Hippocampal formation (tissue), 2 donors: ENCODE measurements at places on chromosomes 3 and 15.

DNA sequence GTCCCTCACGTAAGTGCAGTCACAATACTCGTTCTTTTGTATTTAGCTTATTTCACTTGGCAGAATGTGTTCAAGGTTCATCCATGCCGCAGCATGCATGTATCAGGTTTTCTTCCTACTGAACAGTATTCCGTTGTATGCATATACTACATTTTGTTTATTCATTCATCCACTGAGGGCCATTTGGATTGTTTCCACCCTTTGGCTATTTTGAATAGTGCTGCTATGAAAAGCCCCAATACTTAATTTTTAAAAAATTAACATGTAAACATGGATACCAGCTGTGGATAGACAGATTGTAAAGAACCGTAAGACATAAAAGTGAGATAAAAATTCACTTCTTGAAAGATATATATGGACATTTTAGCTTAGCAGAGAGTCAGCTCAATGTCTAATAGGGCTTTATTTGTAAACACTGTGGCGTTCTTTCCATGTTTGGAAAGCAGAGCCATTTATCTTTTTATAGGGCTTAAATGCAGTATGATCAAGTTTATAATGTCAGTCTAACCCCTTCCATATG is 115.9 kb downstream of the VPS8 start:
- DNase-seq = no peak

- no peak for DNase-seq
These were observed 21.9 kb upstream of the ZBTB38 start for GRCh38 chr3:141346418-141346817.

- no peak for DNase-seq
These were observed 2.6 kb downstream of the GCNT3 start for GRCh38 chr15:59614153-59614552.

- DNase-seq = no peak
These were observed 277.5 kb downstream of the KCNH8 start for GRCh38 chr3:19425825-19426224.

DNA sequence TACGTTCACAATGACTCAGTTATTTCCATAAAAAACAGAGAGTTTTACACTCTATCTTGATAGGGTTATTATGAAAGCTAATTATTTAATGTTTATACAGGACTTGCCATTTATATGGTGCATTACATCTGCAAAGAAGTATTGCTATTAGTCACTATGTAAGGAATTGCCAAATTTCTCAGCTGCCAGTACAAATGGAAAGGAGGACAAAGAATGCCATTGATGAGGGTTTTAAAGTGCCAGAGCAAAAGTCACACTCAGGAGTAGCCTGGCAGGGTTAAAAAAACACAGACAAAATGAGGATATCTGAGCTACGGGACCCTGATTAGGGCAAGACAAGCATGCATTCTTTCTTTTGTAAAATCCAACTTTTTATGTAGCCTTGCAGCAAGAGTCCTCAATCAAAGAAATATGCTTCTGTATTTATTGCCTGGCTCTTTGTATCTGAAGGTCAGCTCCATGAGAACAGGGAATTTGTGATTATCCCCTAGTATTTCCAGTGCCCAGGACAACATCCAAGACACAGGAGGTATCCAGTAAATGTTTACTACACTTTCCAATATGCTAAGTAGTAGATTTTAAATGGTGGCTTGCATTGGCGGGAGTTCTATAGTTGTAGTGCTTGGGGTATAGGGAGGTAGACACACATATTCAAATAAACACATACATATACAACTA is 1013.6 kb downstream of the ROBO1 start:
- DNase-seq = no peak
